ENCODE measurements at places on chromosomes 6 and 20. TPM values are rescaled to one million over a fixed set of nuclear protein-coding genes. Genes with fewer than 3 reads are reported as not detected.

Gene WDR46
- total RNA-seq: 99.7 TPM

Gene ZSWIM3
- total RNA-seq: 5.6 TPM

Gene DBNDD2
- total RNA-seq: 11.3 TPM

Gene SMPD2
- total RNA-seq: 7.3 TPM

Gene ADGRB3
- total RNA-seq: under 0.01 TPM

Gene PTCHD4
- total RNA-seq: 4.2 TPM

Gene HLA-DMA
- 1.9 TPM for total RNA-seq

Gene KIF25
- under 0.01 TPM for total RNA-seq

Gene RBM24
- total RNA-seq: 32.4 TPM

Gene HS3ST5
- 0.32 TPM for total RNA-seq

Gene MYLK4
- total RNA-seq: 0.64 TPM

Gene SALL4
- 0.97 TPM for total RNA-seq

Gene HLA-DRB5
- total RNA-seq: not detected

Gene OVOL2
- total RNA-seq: not detected

Gene SSTR4
- not detected for total RNA-seq

Gene PROKR2
- total RNA-seq: not detected

Gene ZNF334
- total RNA-seq: 1.9 TPM

Gene IRF4
- total RNA-seq: not detected

Gene HTR1E
- not detected for total RNA-seq

Gene PRDM13
- total RNA-seq: not detected

Gene DPPA5
- total RNA-seq: not detected

Gene PANK2
- 64.8 TPM for total RNA-seq

Gene PNPLA1
- total RNA-seq: not detected

Gene HLA-DOB
- 0.43 TPM for total RNA-seq

Gene ZHX3
- 38.7 TPM for total RNA-seq

Gene CTAGE9
- not detected for total RNA-seq

Gene GPR63
- 0.32 TPM for total RNA-seq

Gene PI3
- not detected for total RNA-seq

Gene F13A1
- not detected for total RNA-seq

Gene PTGIS
- 6.1 TPM for total RNA-seq

Gene SLC22A2
- total RNA-seq: under 0.01 TPM

Gene BPIFA2
- total RNA-seq: not detected

Gene TP53TG5
- total RNA-seq: not detected

All from fibroblast of villous mesenchyme (primary cell).